ENCODE measurements at places on chromosomes 11 and 22. TPM values are rescaled to one million over a fixed set of nuclear protein-coding genes. Genes with fewer than 3 reads are reported as not detected.

The PDGFB gene
- total RNA-seq = 2.3 TPM

DNA sequence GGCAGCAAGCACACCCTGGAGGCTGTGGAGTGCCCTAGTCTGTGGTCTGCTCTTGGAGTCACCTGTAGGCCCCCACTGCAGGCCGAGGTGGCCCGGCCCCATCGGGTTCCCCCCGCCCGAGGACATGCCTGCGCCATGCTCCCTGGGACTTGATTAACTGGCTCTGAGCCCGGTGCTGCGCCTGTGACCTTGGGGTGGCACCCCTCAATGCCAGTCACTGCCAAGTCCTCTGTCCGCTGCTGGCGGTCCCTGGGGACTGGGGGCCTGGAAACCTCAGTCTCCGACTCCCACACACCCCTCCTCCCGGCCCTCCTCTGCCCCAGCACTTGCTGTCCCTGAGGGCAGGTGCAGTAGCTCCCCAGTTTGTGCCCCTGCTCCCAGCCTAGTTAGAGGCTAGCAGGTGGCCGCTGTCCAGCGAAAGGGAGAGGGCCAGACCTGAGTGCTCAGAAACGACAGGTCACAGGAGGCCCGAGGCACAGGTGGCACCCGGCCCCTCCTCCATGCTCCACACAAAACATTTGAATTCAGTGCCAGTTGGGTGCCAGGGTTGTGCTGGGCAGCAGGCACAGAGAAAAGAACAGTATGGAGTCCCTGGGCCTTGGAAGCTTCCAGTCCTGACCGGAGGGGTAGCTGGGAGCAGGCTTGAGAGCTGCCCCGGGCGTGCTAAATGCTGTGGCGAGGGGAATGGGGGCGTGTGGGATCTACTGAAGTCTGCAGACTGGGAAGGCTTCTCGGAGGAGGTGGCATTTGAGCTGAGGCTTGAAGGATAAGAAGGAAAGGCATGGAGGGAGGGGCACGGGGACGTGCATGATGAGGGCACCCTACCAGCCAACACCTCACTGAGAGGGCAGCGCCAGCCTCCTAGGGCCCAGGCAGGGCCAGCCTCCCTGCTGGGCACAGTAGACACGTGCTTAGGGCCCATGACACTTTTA is 16.4 kb upstream of the FLRT1 start:
- no peak for DNase-seq
- no peaks in the 10 kb centered on the region for H3K4me1 ChIP-seq
- H3K4me3 ChIP-seq = no peak overlapping the region
- no peak overlapping the region for H3K27ac ChIP-seq
- H3K27me3 ChIP-seq = no peaks in the 10 kb centered on the region

DNA sequence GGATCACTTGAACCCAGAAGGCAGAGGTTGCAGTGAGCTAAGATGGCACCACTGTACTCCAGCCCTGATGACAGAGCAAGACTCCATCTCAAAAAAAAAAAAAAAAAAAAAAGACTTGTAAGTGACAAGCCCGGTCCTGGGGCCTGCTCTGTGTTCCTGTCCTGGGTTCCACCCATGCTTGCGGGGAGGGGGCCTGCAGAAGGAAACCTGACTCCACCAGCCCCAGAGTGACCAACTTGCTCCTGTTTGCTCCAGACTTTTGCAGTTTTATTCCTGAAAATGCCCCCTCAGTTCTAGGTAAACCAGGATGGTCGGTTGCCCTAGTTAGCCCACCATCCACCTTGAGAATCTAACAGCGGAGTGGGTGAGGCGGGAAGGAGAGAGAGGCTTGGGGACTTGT is 10.1 kb upstream of the LRP5 start:
- H3K36me3 ChIP-seq = no peaks in the 10 kb centered on the region
- no peaks in the 10 kb centered on the region for H3K27me3 ChIP-seq
- H3K4me3 ChIP-seq = no peak overlapping the region

DNA sequence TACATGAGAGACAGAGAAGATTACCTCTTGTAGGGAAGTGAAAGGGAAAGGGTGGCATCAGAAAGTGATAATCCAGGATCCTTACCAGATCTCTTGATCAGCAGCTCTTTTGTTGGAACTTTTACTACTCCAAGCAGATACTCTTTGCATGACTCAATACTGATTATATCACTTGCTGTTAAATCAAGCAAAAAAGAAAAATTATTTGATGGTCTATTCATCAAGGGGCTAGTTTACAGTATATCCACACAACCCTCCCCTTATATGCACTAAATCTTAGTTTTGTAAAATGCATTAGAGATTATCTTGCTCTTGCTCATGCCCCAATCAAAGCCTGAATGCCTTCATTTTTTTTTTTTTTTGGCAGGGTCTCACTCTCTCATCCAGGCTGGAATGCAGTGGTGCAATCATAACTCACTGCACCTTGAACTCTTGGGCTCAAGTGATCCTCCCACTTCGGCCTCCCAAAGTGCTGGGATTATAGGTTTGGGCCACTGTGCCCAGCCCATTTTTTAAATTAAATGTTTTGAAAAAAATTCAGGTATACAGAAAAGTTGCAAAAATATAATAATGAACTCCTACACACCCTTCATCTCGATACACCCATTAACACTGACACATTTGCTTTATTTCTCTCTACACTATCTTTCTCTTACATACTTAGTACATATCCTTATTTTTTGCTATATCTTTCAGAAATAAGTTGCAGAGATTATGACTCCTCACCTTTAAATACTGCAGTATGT is 76.1 kb upstream of the UCP3 start:
- peaks cover 56% of the 10 kb centered on the region for H3K36me3 ChIP-seq
- H3K27me3 ChIP-seq = no peaks in the 10 kb centered on the region
- no peak for DNase-seq

DNA sequence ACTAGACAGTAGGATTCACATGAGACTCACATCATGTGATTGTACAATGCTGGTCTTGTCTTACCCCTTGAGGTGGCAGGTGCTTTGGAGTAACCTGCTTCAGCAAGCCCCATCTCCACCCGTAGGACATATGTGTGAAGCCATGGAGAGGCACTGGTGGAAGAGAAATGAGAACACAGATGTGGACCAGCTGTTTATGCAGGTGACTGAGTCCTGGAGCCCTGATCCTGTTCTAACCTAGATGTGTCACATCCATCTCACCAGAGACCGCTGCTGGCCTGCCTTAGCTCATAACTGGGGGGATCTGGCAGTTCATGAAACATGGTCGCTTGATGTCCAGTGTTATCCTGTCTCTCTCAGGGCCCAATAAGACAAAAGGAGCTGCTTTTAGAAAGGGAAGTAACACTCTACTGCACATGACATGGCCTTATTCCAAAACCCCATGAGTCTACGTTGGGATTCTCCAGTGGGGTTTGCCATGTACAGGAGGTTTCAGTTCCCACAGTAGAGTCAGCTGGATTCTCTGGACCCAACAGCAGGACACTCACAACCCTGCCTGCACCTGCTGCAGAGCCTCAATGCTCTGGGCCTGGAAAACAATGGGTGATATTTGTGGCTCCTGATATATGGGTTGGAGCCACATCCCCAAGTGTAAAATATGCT is 62.0 kb downstream of the GGTLC2 start:
- H3K4me3 ChIP-seq = no peak overlapping the region
- H3K4me1 ChIP-seq = no peaks in the 10 kb centered on the region
- H3K27me3 ChIP-seq = peaks cover 5% of the 10 kb centered on the region
- H3K36me3 ChIP-seq = no peaks in the 10 kb centered on the region
- DNase-seq = no peak
- no peak overlapping the region for H3K27ac ChIP-seq

DNA sequence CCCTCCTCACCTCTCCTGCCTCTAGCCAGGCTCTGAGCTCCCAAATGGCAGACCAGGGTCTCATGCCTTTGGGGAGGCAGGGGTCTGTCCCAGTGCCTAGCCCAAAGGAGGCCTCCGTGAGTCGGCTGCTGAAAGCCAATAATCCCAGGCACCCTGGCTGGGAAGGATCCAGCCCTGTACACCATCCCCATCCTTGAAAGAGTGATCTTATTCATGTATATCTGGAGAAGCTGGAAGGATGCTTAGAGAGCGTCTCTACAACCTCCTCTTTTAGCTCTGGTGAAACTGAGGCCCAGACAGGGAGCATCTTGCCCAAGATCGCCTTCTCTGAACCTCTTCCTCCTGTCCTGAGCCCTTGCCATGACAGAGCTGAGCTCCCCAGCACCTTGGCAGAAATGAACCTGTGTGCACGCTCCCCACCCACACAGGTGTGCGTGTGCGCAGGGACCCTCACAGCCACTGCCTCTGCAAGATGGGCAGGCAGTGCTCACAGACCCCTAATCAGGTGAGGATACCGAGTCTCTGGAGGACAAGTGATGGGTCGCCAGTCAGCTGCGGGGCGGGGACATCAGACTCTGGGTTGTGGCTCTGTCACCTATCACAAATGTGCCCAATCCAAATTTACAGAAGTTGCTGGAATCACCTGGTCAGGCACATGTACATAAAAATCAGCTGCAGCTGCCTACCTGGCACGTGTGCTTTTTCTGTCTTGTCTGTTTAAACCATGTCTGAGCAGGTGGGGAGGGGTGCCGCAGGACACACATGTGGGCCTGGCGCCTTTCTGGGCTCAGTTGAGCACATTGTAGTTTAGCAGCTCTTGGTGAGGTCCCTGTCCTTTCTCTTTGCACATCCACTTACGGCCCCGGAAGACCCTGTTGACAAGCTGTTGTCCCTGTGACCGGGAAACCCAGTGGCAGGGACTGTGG is 49.3 kb upstream of the WNT7B start:
- no peak overlapping the region for H3K27ac ChIP-seq
- no peaks in the 10 kb centered on the region for H3K36me3 ChIP-seq
- no peak for DNase-seq
- peaks cover 4% of the 10 kb centered on the region for H3K4me1 ChIP-seq
- peak overlapping the region; percentile 5 for H3K4me3 ChIP-seq

GRCh38 chr11:110098645-110099044 is 5.5 kb downstream of the ZC3H12C start:
- H3K27me3 ChIP-seq = peaks cover 33% of the 10 kb centered on the region
- peaks cover 8% of the 10 kb centered on the region for H3K36me3 ChIP-seq
- H3K4me3 ChIP-seq = no peak overlapping the region
- no peak for DNase-seq
- H3K4me1 ChIP-seq = peaks cover 9% of the 10 kb centered on the region

DNA sequence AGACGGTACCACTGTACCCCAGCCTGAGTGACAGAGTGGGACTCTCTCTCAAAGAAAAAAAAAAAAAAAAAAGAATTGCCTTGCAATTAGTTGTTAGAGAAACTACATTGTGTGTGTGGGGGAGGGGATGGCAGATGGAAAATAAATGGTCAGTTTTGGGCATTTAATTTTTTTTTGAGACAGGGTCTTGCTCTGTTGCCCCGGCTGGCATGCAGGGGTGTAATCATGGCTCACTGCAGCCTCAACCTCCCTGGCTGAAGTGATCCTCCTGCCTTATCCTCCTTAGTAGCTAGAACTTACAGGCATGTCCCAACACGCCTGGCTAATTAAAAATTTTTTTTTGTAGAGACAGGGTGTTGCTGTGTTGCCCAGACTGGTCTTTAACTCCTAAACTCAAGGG is 36.4 kb downstream of the WEE1 start:
- no peak overlapping the region for H3K4me3 ChIP-seq
- DNase-seq = no peak
- H3K27me3 ChIP-seq = peaks cover 3% of the 10 kb centered on the region

The CPT1A gene
- 25.9 TPM for total RNA-seq

- H3K36me3 ChIP-seq = no peaks in the 10 kb centered on the region
- H3K27me3 ChIP-seq = no peaks in the 10 kb centered on the region
- no peak overlapping the region for H3K4me3 ChIP-seq
- no peak overlapping the region for H3K27ac ChIP-seq
Observed at GRCh38 chr11:8095806-8096522, 15.0 kb downstream of the TUB start.

- H3K36me3 ChIP-seq = no peaks in the 10 kb centered on the region
- H3K27me3 ChIP-seq = peaks cover 9% of the 10 kb centered on the region
- no peak for DNase-seq
- peaks cover 9% of the 10 kb centered on the region for H3K4me1 ChIP-seq
Observed at GRCh38 chr11:33687733-33688479, 12.7 kb downstream of the C11orf91 start.

GRCh38 chr11:106925245-106925644 is 93.0 kb downstream of the GUCY1A2 start:
- H3K4me3 ChIP-seq = no peak overlapping the region
- H3K36me3 ChIP-seq = no peaks in the 10 kb centered on the region
- no peaks in the 10 kb centered on the region for H3K4me1 ChIP-seq
- H3K27me3 ChIP-seq = no peaks in the 10 kb centered on the region
- DNase-seq = no peak
- H3K27ac ChIP-seq = no peak overlapping the region

GRCh38 chr11:116454020-116454645 is 318.7 kb downstream of the BUD13 start:
- peaks cover 2% of the 10 kb centered on the region for H3K27me3 ChIP-seq
- H3K27ac ChIP-seq = no peak overlapping the region
- H3K4me1 ChIP-seq = no peaks in the 10 kb centered on the region
- no peaks in the 10 kb centered on the region for H3K36me3 ChIP-seq
- no peak overlapping the region for H3K4me3 ChIP-seq
- DNase-seq = peak; percentile 72

DNA sequence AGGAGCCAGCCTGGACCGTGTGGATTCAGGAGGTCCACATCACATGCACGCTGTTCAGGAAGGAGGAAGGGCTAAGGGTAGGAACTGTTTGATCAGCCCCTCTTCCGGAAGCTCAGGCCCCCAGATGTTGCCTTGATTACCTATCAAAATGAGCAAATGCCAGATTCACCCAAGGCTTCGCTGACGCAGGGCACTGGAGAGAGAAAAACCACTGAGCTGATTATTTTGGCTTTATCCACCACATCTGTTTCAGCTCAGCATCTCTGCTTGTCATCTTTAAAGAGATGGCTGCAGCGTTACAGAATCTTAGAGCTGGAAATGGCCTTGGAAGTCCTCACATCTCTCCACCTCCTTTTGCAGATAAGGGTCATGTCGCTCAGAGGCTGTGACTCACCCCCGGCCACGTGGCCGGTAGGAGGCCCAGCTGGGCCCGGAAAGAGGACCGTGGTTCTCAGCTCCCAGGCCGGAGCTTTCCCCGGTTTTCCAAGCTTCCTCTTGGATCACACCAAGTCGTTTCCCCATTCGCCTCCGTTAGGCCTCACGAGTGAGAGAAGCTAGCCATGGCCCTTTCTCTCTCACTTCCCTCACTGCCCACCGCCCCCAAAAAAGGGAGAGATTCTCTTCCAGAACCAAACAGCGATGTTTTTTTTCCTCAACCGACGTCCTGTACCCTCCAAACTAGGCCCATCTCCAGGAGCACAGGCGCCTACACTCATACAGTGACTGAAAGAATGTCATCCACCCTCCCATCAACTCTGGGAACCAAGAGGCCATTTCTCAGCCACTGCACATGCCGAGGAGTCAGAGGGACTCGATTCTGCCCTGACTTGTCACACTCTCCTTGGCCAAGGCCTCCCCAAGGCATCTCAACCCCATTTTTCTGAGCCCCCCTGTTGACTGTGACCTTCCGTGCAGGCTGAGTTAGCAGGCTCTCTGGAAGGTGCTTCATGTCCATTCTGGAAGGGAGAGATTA is 37.6 kb downstream of the LIF start:
- H3K4me3 ChIP-seq = no peak overlapping the region
- no peak for DNase-seq
- no peaks in the 10 kb centered on the region for H3K27me3 ChIP-seq
- H3K36me3 ChIP-seq = no peaks in the 10 kb centered on the region
- peaks cover 38% of the 10 kb centered on the region for H3K4me1 ChIP-seq
- no peak overlapping the region for H3K27ac ChIP-seq

- peak; percentile 37 for DNase-seq
- H3K27ac ChIP-seq = no peak overlapping the region
- no peaks in the 10 kb centered on the region for H3K4me1 ChIP-seq
- no peaks in the 10 kb centered on the region for H3K36me3 ChIP-seq
Observed at GRCh38 chr11:83659466-83659865, 373.3 kb upstream of the CCDC90B start.

GRCh38 chr11:23570828-23571227 is 710.6 kb upstream of the CCDC179 start:
- DNase-seq = no peak
- no peaks in the 10 kb centered on the region for H3K4me1 ChIP-seq
- no peak overlapping the region for H3K4me3 ChIP-seq
- no peaks in the 10 kb centered on the region for H3K27me3 ChIP-seq
- no peaks in the 10 kb centered on the region for H3K36me3 ChIP-seq
- H3K27ac ChIP-seq = no peak overlapping the region

The PYGM gene
- 3.1 TPM for total RNA-seq

All from activated CD4-positive, alpha-beta T cell treated with anti-CD3 and anti-CD28 coated beads, Interleukin-2, amount 10 ng/mL, durations not matched to agents 24 days and 14 days (primary cell).